ENCODE measurements at places on chromosomes 3 and 15.

DNA sequence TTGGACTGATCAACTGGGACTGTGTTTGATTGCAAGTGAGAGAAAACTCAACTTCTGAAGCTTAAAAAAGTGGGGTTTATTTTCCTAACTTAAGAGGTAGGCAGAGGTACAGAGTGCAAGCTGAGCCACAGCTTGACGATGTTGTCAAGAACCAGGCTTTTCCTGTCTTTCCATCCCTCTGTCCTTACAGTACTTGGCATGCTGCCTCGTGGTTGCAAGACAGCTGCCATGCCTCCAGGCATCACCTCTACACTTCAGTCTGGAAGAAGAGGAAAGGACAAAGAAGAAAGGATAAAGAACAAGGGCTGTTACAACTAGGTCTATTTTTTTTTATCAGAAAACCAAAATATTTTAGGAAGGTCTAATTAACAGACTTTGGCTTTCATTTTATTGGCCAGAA, 51.8 kb upstream of the GALNT15 start:
- peaks cover 4% of the 10 kb centered on the region for H3K27me3 ChIP-seq
- no peak for DNase-seq
- H3K4me3 ChIP-seq, result no peak overlapping the region
- no peak overlapping the region for H3K27ac ChIP-seq
- H3K4me1 ChIP-seq, result no peaks in the 10 kb centered on the region

DNA sequence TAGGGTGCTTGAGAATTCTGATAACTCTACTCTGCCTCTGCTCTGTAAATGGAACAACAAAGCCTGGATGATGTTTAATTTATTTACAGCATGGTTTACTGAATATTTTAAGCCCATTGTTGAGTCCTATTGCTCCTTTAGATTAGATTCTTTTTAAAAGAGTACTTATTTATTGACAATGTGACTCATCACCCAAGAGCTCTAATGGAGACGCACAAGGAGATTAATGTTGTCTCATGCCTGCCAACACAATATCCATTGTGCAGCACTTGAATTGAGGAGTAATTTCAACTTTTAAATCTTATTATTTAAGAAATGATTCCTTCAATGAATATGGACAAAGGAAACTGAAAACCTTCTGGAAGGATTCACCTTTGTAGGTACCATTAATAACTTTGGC, 691.4 kb downstream of the ZBBX start:
- no peaks in the 10 kb centered on the region for H3K36me3 ChIP-seq
- no peak overlapping the region for H3K4me3 ChIP-seq
- H3K4me1 ChIP-seq, result no peaks in the 10 kb centered on the region
- H3K27me3 ChIP-seq, result no peaks in the 10 kb centered on the region

GRCh38 chr3:46737329-46737731, 19.7 kb upstream of the PRSS50 start:
- no peak for DNase-seq
- no peaks in the 10 kb centered on the region for H3K36me3 ChIP-seq
- H3K4me3 ChIP-seq, result no peak overlapping the region
- no peaks in the 10 kb centered on the region for H3K27me3 ChIP-seq
- no peak overlapping the region for H3K27ac ChIP-seq
- H3K4me1 ChIP-seq, result no peaks in the 10 kb centered on the region

GRCh38 chr15:63025460-63025859, 17.1 kb upstream of the TPM1 start:
- H3K27ac ChIP-seq, result no peak overlapping the region
- no peak overlapping the region for H3K4me3 ChIP-seq
- no peaks in the 10 kb centered on the region for H3K4me1 ChIP-seq
- H3K27me3 ChIP-seq, result no peaks in the 10 kb centered on the region

DNA sequence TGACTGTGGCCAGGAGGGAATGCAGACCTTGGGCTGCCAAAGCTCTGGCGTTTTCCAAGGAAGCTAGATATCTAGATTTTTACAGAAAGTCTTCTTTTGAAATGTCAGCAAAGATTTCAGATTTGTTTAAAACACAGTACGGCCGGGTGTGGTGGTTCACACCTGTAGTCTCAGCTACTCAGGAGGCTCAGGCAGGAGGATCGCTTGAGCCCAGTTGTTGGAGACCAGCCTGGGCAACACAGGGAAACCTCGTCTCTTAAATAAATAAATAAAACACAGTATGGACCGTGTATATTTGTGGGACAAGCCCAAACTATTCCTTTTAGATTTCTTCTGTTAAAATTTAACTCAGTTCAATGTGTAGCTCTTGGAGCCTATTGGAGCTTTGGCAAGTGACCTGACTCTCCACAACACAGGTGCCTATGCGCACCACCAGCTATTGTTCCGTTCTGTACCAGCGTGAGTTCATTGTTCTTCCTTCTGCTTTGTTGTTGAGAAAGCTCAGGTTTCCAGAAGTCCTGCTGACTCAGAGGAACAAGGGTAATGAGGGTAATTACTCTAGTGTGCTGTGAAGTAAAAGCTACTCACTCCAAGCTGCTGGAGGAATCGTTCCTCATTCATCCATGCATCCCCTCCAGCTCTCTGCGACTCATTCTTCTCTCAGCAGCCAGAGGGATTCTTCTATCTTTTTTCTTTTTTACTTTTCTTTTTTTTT, 73.1 kb upstream of the SLC6A6 start:
- H3K4me3 ChIP-seq, result no peak overlapping the region
- no peaks in the 10 kb centered on the region for H3K27me3 ChIP-seq
- no peak for DNase-seq
- no peak overlapping the region for H3K27ac ChIP-seq
- no peaks in the 10 kb centered on the region for H3K36me3 ChIP-seq
- H3K4me1 ChIP-seq, result no peaks in the 10 kb centered on the region

DNA sequence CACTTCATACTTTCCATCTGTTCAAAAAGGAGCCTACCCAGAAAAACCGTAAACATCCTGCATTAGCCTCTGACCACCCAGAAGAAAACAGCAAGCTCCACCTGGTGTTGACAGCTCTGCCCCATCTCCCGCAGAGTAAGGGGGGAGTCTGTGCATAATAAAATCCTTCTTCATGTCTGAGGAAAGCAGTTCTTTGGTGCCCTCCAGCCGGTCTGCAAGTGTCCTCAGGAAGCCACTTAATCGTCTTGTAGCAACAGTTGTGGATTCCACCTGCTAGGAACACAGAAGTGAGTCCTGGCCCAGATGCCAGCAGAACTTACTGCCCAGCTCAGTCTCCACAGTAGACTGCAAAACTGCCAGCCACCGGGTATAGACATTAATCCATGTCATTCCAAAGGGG, 22.5 kb downstream of the RIOX2 start:
- H3K4me1 ChIP-seq, result no peaks in the 10 kb centered on the region
- peaks cover 79% of the 10 kb centered on the region for H3K36me3 ChIP-seq
- DNase-seq, result no peak

DNA sequence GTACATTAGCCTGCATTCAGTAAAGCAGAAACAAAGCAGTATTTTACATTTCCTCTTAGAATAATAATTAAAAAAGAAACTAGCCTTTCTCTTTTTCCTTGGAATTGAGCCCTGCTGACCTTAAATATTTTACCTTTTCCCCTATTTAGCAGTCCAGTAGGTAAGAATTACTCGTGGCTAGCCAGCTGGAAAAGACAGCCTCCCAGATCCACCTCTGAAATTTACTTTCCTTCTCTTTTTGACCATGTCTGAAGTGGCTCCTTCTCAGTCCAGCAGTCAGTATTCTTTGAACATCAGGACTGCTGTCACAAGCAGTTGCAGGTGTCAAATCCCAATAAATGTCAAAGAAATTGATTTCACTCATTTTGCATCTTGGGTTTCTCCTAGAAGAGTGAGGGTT, 311.5 kb upstream of the DCBLD2 start:
- no peaks in the 10 kb centered on the region for H3K36me3 ChIP-seq
- no peak for DNase-seq

DNA sequence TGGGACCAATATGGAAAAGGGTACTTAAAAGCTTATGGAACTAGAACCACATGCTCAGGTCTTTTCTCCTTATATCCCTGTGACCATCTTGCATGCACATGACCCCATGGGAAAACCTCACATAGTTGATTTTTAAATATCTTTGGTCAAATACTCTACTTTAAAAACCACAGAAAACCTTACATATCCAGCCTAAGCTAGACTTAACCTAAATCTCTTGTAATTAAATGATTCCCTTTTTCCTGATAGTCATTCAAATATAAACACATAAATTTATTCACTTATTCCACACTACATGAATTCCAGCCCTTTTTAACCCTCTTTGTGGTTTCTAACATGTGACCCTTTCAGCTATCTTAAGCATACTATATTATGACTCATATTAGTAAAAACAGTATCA, 46.8 kb downstream of the DNAJC13 start:
- H3K36me3 ChIP-seq, result peaks cover 55% of the 10 kb centered on the region
- no peaks in the 10 kb centered on the region for H3K4me1 ChIP-seq
- no peak overlapping the region for H3K27ac ChIP-seq

DNA sequence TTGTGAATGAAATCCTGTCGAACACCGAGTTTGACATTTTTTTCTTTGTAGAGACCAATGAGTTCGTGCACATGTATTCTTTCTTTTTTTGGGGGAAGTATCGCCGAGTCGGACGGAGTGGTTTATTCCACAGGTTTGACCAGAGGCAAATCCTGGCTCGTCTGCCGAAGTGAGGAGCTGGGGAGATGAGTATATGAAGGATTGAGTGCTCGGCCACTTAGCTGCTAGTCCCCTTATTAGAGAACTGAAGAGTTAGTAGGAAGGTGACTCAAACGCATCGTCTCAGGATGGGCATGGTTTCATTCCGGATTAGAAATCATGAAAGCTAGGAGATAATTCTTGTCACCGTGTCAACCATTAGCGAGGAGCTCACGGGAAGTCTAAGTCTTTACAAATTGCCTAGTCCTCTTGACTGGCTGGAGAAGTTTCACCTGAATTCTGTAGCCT, 154.7 kb upstream of the GOLIM4 start:
- no peaks in the 10 kb centered on the region for H3K27me3 ChIP-seq
- no peak overlapping the region for H3K27ac ChIP-seq
- H3K36me3 ChIP-seq, result no peaks in the 10 kb centered on the region

GRCh38 chr3:33795856-33796536, 2.4 kb upstream of the PDCD6IP start:
- H3K4me3 ChIP-seq, result no peak overlapping the region
- H3K27ac ChIP-seq, result no peak overlapping the region
- H3K27me3 ChIP-seq, result no peaks in the 10 kb centered on the region
- peaks cover 10% of the 10 kb centered on the region for H3K4me1 ChIP-seq

GRCh38 chr15:67587331-67587730, 44.8 kb downstream of the MAP2K5 start:
- no peak overlapping the region for H3K4me3 ChIP-seq
- no peaks in the 10 kb centered on the region for H3K4me1 ChIP-seq
- no peaks in the 10 kb centered on the region for H3K27me3 ChIP-seq
- peaks cover 28% of the 10 kb centered on the region for H3K36me3 ChIP-seq

- peaks cover 39% of the 10 kb centered on the region for H3K36me3 ChIP-seq
- no peaks in the 10 kb centered on the region for H3K27me3 ChIP-seq
- no peak overlapping the region for H3K27ac ChIP-seq
- H3K4me1 ChIP-seq, result no peaks in the 10 kb centered on the region
Observed at GRCh38 chr3:47857151-47857550, 54.2 kb downstream of the DHX30 start.

DNA sequence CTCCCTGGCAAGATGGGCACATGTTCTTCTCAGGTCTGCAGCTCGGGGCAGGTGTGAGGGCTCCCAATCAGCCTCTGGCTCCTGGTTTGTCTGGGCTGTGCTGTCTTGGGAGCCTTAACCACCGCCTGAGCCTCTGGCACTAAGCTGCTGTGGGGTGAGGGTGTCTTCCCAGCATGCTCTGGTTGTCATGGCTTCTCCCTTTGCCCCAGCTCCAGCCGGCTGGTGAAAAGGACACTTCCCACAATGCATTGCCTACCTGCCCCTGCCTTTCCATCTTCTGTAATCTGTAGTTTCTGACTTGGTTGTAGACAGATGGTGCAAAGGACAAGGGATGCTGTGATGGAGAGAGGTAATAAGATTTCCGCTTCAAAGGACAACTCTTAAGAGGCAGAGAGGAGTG, 295.3 kb downstream of the TLE3 start:
- H3K4me1 ChIP-seq, result no peaks in the 10 kb centered on the region
- H3K27me3 ChIP-seq, result no peaks in the 10 kb centered on the region
- H3K27ac ChIP-seq, result no peak overlapping the region
- no peak overlapping the region for H3K4me3 ChIP-seq
- no peak for DNase-seq
- no peaks in the 10 kb centered on the region for H3K36me3 ChIP-seq

- no peaks in the 10 kb centered on the region for H3K27me3 ChIP-seq
- H3K4me3 ChIP-seq, result no peak overlapping the region
- H3K36me3 ChIP-seq, result no peaks in the 10 kb centered on the region
- DNase-seq, result no peak
- H3K27ac ChIP-seq, result no peak overlapping the region
Observed at GRCh38 chr3:108320746-108321350, 24.5 kb downstream of the HHLA2 start.

- peaks cover 13% of the 10 kb centered on the region for H3K4me1 ChIP-seq
- no peak for DNase-seq
- no peak overlapping the region for H3K27ac ChIP-seq
- H3K27me3 ChIP-seq, result no peaks in the 10 kb centered on the region
Observed at GRCh38 chr3:14374444-14374883, 27.9 kb upstream of the SLC6A6 start.

DNA sequence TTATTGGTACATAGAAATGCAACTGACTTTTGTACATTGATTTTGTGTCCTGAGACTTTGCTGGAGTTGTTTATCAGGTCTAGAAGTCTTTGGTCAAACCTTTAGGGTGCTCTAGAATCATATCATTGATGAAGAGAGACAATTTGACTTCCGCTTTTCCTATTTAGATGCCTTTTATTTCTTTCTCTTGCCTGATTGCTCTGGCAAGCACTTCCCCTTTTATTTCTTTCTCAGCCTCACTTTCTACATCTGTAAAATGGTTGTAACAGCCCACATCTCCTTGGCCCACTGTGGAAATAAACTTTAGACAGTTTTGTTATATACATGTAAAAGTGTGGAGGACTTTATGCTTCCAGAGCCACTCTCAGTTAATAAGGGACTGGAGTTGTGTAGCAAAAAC, 14.0 kb downstream of the PLA1A start:
- H3K4me1 ChIP-seq, result no peaks in the 10 kb centered on the region
- no peak overlapping the region for H3K27ac ChIP-seq
- no peak for DNase-seq
- no peak overlapping the region for H3K4me3 ChIP-seq
- H3K27me3 ChIP-seq, result no peaks in the 10 kb centered on the region

DNA sequence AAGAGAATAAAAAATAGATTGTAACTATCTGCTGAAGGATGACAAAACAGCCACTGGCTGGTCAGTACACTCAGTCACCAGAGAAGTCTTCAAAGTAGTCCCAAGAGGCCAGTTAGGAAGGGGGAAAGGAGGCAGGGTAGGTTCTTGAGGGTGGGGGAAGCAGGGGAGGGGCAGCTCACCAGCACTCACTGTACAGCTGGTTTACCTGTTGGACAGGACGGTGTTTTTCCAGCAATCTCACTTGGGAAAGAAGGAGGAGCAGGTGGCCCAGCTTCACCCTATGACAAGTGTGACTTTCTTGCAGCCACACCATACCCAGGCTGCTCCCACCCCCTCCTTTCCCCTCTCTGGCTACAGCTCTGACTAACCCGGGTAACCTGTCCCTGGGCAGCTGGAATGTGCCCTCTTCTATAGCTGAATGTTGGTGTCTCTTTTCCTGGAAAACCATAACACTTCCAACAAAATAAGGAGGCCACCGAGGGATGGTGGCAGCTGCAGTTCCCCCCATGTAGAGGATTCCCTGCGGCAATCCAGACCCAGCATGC, 203.4 kb upstream of the NSMCE3 start:
- no peak overlapping the region for H3K4me3 ChIP-seq
- H3K4me1 ChIP-seq, result no peaks in the 10 kb centered on the region
- no peaks in the 10 kb centered on the region for H3K27me3 ChIP-seq

All from effector memory CD4-positive, alpha-beta T cell (primary cell).